ENCODE measurements at places on chromosomes 2 and 18. TPM values are rescaled to one million over a fixed set of nuclear protein-coding genes. Genes with fewer than 3 reads are reported as not detected.

Gene AQP12A
- not detected for total RNA-seq

Gene CASP10
- total RNA-seq, result 16.6 TPM

Gene NT5DC4
- not detected for total RNA-seq

DNA sequence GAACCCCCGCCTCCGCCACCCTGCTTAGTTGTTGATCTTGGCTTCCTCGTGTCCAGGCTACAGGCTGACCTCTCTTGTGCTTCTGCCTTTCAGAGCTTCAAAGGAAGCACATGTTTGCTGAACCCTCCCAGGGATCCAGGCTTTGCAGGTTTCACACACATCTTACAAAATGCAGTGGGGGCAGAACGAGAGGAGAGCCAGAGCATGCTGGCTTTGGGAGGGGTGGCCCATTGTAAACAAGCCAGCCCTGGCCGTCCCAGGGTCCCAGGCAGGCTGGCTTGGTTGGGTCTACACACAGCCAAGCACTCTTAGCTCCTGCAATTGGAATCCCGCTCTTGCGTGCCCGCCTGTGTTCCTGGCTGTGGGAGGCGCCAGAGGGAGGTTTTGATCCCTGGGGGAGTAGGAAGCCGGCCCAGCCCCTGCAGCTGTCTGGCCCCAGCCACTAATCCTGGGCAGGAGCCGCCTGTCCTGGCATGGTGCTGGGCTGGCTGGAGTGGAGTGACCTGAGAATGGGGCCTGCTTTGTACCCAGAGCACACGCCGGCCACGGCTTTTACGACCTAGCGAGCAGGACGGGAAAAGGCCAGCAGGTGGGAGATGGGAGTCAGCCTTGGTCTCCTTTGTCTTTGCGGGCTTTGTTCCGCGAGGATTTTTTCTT, 53.9 kb downstream of the SH3BP4 start:
- no peak for DNase-seq

GRCh38 chr2:42092084-42092996, 44.5 kb downstream of the PKDCC start:
- no peak for DNase-seq

Gene IL36A
- total RNA-seq, result not detected

DNA sequence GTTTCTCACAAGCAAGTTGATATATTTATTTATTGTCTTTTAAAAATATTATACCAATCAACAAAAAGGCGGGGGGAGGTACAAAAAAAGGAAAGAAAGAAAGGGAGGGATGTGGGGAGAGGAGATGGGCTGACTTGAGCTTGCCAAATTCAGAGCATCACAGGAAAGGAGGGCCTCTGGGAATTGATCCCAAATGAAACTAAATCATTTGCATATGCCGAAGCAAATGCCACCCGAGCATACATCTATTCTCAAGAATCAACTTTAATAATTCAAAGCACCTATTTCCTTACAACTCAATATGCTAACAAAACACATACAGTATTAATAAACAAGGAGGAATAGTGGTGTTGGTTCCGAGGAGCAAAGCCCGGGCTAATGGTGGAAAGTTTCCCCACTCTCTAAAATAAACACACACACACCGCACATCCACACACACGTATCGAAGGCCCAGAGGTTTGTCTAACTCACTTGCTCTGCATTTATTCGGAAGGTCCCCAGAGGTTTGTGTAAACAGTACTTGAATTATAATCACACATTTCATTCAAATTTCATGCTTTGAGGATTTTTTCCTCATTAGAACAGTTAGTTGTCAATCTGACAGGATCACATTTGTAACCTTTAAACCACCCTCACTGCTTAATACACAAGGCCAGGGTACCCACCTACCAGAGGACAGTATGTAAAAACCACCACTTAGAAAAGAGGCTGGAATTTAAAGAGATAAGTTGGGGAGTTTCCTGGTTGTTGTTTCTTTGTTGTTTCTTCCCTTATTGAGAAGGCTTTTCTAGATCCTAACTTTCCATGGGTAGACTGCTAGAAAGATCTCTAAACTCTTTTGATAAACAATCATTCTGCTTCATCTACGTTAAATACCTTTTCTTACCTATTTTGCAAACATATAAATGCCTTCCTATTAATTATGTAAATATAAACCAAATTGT, 264.7 kb downstream of the TCF4 start:
- DNase-seq, result no peak

Gene G6PC2
- not detected for total RNA-seq

GRCh38 chr2:105883911-105884694, 139.4 kb downstream of the NCK2 start:
- DNase-seq, result no peak

GRCh38 chr2:237695201-237695780, 67.9 kb downstream of the LRRFIP1 start:
- DNase-seq, result no peak

DNA sequence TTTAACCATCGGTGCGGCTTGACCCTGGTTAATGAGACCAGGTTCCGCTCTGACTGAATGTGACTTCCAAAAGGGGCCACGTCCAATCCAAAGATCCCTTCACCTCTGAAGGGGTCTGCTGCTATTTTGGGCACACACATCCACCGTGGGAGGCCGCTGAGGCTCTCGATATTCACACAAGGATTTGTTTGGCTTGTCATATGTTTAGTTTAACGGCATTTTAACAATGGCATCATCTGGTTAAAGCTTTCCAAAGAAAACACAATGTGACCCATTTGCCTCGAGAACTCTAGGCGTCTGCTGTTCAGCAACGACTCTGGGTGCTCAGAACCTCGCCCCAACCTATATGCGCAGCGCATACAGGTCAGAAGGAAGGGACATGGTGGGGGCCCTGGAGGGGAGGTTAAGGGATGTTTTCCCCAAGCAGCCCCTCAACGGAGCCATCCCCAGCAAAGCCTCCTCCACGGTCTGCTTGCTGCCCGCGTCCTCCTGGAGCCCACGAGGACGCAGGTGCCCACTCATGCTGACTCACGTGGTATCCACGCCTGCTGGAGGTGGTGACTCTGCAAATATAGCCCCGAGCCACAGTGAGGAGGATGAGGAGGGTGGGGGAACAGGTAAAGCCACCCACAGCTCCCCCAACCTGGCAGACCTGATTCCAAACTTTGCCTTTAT, 260.3 kb downstream of the HDAC4 start:
- no peak for DNase-seq

DNA sequence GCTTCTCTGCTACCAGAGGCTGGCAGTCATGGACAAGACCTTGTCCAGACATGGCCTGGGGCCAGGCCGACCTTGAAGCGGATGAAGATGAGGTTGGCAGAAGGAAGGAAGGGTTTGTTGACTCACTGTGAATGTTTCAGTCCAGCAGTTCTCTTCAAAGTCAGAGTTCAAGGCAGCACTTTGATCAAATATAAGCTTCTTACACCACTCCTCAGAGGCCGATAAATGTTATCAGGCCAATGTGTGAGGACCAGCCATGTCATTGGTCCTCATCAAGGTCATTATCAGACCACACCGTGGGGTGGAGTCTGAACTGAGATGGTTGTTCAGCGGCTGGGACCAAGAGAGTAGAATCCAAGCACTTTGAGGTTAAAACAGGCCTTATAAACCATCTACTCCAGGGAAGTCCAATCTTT, 35.5 kb downstream of the QPCT start:
- no peak for DNase-seq

GRCh38 chr2:189129971-189130370, 49.6 kb downstream of the COL5A2 start:
- DNase-seq, result no peak

DNA sequence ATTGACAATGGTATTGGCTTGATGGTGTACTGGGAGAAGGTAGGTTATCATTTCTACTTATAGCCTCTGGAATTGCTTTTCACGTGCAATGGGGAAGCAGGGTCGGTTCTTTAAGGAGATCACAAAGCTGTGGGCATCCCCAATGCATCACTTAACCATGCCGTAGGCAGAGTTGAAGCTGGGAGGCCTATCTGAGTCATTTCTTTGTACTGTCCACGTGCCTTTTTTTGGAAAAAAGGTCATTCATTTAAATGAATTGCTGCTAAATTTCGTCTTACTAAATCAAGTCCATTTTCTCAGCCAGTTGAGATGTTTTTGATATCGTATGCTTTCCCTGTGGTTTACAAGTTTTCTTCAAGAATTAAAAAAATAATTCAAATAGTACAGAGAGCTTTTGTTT, 17.2 kb upstream of the GYPC start:
- no peak for DNase-seq

GRCh38 chr2:233381638-233381995, 27.3 kb downstream of the DGKD start:
- no peak for DNase-seq

DNA sequence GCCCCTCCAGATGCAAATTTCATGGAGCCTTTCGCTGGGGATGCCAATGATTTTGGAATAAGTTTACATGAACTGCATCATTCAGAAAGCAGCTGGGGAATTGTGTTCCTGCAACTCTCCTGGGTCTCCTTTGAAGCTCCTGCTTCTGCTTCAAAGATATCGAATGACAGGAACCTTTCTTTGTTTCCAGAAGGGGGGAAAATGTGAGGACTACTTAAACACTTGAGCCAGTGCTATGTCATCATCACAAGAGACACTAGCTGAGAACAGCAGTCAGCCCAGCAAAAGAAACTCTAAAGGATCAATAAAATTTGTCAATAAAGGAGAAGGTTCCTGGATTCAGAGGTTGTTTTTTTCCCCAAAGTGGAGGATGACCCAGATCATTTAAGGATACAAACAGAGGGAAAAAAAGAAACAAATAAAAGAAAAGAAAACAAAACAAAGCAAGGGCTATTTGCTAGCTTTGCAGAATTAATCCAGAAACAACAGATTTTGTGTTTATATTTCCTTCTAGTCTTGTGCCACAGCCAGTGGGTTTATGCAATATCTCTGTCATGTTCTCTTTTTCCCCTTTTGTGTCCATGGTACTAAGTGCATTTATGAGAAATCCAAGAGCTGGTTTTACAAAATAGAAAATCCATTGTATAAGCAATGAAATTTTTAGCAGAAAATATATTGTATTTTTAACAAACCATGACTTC, 463.7 kb downstream of the CDH2 start:
- DNase-seq, result no peak

DNA sequence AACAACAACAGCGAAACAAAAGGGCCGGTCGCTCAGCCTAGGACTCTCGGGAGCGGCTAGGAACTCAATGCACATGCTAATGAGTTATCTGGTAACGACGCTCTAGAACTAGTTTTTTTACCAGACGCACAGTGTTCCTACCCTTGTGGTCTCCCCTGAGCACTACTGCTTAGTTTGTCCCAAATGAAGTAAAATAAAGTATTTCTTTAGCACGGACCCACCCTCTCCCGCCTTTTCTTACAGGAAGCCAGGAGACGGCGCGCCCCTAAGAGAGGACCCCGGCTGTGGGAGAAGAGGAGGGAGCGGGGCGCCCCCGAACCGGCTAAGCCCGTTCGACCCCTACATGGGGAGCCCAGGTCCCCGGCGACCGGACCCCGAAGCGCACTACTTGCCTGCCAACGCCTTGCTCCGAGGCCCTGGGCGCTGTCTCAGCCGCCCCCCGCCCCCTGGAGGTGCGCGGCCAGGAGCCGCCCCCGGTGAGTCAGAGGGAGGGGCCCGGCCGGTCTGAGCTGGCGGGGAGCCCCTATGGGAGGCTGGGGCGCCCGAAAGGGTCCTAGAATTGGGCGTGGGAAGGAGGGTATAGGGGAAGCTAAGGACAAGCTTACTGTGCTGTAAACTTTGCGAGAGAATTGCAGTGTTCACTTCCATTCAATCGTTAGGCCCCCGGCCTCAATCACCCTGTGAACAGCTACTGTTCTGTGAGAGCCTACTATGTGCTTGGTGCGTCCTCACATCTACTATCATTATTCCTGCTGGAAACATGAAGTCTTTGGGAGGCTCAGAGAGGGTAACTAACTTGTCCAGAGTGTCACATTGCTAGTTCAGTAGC, 3.6 kb upstream of the CAPG start:
- peak; percentile 76 for DNase-seq

DNA sequence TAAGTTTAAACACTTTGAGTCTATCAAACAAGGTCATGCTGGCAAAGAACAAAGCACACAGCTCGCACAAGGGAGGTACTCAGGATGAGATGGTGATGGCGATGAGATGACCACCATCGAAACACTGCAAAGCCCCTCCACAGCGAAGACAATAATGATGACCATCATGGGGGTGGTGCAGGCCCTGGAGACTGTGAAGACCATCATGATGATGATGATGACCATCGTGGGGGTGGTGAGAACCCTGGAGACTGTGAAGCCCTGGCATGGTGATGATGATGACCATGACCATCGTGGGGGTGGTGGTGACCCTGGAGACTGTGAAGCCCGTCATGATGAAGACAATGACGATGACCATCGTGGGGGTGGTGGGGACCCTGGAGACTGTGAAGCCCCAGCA, 81.6 kb upstream of the SALL3 start:
- DNase-seq, result no peak

Gene C2orf72
- 1.0 TPM for total RNA-seq

DNA sequence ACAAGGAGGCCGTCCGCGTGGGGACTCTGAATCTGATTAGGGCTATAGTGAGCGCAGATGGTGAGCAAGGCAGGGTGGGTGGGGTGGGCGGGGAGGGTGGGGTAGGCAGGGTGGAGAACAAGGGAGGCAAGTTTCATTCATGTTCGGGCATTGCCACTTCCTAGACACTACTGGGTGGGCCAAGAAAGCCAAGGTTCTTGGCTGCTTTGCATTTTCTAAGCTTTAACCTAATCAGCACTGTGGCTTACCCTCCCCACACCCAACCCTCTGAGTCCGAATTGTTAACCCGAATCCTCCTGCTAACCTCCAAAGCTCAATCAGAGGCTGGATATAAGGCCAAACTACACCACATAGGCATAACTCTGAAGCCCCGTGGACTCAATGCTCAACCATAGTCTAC, 18.1 kb downstream of the MROH2A start:
- DNase-seq, result no peak

DNA sequence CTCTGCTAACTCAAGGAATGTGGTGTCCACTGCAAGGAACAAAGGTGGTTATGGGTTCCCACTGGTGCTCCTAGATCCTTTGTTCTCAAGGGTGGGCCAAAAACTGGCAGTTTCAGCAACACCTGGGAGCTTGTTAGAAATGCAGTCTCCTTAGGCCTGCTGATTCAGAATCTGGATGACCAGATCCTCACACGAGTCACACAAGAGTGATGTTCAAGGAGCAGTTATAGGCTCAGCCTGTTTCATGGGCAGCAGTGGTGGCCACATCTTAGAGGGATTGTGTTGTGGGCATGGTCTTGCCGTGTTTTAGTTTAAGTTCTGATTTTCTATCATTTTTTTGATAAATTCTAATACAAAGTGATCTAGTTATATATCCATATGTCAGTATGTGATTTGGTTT, 28.7 kb upstream of the MGAT5 start:
- no peak for DNase-seq

DNA sequence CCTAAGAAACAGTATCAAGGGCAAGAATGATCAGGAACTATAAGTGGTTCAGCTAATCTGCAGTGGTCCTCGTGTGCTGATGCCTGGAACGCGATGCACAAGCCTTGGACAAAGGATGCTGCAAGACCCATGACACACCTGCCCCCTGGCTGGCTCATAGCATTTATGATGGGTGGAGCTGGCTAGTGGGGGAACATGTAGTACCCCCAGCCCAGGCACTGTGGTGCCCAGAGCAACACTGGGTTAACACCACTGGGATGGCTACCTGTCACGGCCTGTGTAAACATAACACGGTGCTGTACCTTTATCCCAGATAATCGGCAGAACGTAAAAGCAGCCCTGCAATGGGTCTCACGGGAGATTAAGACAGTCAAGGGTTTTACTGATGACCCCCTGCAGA, 60.3 kb upstream of the PEX13 start:
- no peak for DNase-seq

Gene IL1R2
- total RNA-seq, result 5.9 TPM

- no peak for DNase-seq
Observed at GRCh38 chr2:209613649-209614305, 157.9 kb upstream of the UNC80 start.

Gene ZBTB7C
- 72.1 TPM for total RNA-seq

Gene FARSB
- 34.2 TPM for total RNA-seq

GRCh38 chr2:74297950-74298349, 45.3 kb downstream of the SLC4A5 start:
- DNase-seq, result no peak

Gene NPHP1
- total RNA-seq, result 10.2 TPM
